T-helper 2 cell (primary cell): ENCODE measurements at places on chromosomes 13 and 19.

GRCh38 chr19:45280471-45280961, 29.4 kb downstream of the MARK4 start:
- no peak for DNase-seq

DNA sequence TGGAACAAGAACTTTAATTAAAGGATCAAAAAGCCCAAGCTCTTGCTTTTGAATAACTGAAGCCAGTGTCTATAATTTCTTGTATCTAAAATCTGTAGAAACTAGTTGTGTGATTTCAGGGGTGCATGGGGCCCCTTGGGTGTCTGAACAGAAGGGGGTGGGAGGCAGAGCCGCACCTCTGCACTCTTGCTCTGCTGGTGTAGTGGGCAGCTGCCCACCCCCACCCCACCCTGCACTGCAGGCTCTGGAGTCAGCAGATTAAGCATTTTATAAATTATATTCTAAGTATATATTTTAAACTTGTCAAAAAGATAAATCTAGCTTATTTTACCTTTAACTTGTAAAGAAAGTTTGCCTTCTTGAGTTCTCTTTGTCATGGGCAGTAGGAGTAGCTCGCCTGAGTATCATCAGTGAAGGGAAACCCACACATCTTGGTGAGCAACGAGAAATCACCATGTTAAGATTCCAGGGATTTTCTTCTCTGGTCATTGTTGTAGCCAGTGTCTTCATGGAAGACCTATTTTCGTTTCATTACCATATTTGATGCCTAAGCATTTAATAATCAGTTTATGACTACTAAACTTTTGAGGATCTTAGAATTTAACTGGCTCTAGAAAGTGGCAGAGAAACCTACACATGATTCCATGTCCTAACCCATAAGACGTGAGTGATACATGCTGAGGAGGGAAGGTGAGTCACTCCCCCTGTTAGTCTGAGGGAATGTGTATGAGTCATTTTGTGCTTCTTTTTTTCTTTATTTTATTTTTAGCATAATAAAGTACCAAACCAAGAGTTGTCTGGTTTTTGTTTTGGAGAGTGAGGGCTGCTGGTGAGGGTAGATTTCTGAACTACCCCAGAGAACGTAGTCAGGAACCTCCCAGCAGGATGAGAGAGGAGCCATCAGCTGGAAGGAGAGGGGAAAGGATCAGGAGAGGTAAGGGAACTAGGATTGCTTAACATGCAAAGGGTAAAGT, 7.7 kb downstream of the UBE2L5 start:
- no peak for DNase-seq

- no peak for DNase-seq
Observed at GRCh38 chr13:42284068-42284467, 12.1 kb downstream of the AKAP11 start.

DNA sequence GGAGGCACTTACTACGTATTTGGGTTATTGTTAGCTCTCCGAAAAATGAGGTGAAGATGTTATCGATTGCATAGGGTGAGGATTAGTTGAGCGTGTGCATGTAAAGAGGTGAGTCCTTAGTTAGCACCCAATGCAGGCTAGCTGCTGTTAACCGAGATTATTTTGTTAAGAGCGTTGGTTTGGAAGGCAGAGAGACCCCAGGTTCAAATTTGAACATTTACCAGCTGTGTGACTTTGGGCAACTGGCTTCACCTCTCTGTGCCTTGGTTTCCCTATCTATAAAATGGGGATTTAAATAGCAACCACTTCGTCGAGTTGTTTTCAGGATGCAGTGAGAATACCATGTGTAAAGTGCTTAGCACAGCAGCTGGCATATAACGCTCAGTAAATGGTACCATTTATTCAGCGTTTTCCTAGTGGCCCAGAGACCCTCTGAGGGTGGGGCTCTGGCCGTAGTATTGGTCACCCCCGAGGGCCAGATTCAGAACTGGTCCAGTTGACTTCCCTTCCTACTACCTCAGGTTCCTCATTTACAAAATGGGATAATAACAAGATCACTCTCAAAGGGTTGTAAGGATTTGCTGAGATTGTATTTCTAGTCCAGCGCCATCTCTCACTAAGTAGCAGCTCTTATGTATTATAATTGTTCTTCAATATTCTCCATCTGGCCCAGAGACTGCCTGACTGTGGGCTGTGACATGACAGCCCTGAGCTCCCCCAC, 887 bp downstream of the SIPA1L3 start:
- DNase-seq, result no peak

DNA sequence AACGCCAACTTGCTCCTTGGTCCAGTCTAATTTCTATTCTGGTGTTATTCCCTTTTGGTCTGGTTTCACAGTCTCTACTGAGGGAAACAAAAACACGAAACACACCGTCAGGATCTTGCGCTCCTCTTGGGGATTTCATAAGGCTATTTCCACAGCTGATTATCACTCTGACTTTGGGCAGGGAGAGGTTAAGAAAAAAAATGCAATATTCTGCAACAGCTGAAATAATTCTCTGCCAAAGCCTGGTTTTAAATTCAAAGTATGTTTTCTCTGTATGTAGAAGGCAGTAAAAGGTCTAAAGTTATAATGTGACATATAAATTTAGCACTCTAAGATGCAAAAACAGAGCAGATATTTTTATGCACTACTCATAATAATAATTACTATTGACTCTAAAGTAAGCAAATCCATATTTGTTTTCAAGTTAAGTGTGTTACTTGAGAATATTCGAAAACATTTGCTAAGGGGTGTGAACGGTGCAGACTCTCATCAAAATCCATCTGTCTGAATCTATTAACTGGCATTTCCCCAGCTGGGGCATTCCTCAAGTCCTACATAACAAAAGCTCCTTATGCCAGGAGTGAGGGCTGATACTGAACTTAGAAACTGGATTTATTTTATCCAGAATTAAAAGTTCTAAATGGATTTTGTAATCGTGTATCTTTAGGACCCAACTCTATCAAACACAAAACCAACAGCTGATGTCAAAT, 38.4 kb upstream of the STARD13 start:
- DNase-seq, result no peak

GRCh38 chr13:94259984-94260383, 219.5 kb downstream of the DCT start:
- DNase-seq, result no peak

GRCh38 chr13:98570929-98571372, 6.0 kb downstream of the STK24 start:
- DNase-seq, result no peak

GRCh38 chr13:30785191-30785850, 50.0 kb downstream of the ALOX5AP start:
- no peak for DNase-seq
